Stimulated activated CD4-positive, alpha-beta T cell treated with anti-CD3 and anti-CD28 coated beads, TNF-alpha, amount 100 ng/mL, for 24 hours (primary cell): ENCODE measurements at places on chromosomes 3 and 15.

- no peak for DNase-seq
Measured at GRCh38 chr3:139132976-139133375, 88.3 kb upstream of the PRR23C start.

DNA sequence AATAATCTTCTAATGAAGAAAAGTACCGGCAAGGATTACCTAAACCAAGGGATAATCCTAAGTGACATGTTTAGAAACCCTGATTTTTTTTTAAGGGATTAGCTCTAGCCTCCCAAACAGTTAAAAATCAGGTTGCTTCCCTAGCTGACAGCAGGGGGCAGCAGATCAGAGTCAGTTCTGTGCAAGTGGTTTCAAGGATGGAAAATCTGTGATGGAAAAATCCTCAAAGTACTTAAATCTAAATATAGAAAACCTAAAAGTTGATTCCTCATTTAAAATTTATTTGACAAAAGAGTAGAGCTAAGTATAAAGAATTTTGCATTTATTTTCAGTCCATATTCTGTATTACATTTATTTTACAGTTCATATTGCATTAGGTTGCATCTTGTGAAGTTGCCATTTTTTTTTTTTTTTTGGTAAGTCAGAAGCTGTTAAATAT is 107.6 kb downstream of the PEX5L start:
- peak; percentile 1 for DNase-seq

DNA sequence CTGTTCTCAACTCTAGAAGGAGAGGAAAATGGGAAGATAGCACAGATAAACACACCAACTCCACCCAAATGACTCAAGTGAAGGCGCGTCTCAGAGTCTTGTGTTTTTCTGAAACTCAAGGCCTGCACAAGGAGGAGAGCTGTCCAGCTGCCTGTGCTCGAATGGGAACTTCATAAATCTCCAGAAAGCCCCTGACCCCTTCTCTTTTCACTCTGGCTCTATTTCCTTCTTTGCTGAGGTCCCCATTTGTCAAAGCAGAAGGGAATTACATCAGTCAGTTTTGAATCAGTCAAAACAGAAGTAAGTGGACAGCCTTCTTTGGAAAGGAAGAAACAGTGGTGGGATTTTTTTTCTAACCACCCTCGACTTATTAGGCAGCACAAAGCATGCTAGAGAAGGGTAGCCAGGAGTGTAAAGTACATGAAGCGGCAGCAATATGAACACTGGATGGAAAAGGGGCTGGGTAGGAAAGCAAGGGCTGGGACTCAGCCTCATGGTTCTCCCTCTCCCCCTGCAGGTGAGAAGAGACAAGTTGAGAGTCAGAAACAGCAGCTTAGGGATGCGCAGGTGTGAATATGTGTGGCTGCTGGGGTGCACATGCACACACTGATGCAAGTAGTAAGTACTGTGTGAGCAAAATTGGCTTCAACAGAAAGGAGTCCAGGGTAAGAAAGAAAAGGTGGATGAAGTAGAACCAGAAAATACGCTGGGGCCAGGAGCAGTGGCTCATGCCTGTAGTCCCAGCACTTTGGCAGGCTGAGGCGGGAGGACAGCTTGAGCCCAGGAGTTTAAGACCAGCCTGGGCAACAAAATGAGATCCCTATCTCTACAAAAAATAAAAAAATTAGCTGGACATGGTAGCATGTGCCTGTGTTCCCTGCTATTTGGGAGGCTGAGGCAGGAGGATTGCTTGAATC is 36.6 kb upstream of the MAGEF1 start:
- no peak for DNase-seq

DNA sequence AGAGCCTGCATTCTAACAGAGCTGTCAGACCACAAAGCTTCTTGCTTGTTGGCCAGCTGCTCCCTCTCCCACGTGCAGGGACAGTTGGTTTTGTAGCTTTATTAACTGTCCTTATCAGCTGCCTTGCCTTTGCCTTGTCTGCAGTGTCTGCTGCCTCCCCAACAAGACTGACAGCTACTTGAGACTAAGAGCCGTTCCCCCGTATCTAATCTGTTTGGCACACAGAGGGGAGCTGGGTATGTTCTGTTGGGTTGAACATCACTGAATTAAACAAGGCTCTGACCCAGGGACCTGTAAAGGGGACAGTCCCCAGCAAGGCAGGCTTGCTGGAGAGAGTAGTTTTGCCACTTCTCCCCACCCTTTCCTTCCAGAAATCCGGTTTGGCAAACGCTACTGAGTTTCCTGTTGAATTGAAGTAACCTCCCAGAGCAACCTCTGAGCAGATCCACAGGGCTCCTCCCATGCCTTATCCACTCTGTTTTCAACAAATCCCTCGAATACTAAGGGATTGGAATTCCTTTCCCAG is 116.1 kb downstream of the ANP32A start:
- no peak for DNase-seq

- DNase-seq, result no peak
Measured at GRCh38 chr15:62047282-62047827, 12.9 kb downstream of the VPS13C start.

DNA sequence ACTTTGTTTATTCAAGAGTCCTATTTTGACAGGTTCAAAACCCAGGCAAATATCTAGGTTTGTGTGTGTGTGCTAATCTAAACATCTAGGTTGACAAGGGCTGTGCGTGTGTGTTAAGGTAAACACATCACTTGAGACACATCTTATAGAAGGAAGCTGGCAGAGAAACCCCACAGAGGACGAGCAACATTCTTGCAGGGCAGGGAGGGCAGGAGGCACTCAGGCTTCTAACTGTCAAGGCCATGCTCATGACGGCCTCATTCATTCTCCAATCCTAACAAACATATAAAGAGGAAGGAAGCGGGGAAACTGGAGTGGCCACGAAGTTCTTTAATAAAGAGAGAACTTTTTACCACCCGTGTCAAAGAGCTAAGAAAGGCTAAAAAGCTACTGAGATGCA is 43.4 kb downstream of the SLCO2A1 start:
- no peak for DNase-seq

- no peak for DNase-seq
Measured at GRCh38 chr15:90343302-90343790, 8.7 kb upstream of the ZNF774 start.

- DNase-seq, result no peak
Measured at GRCh38 chr15:91311986-91312385, 211.9 kb downstream of the SV2B start.

GRCh38 chr15:99450896-99451358 is 114.9 kb upstream of the MEF2A start:
- peak; percentile 43 for DNase-seq

GRCh38 chr3:66507423-66508260 is 6.8 kb upstream of the LRIG1 start:
- no peak for DNase-seq

GRCh38 chr3:127822682-127823425 is 539 bp upstream of the MGLL start:
- DNase-seq, result no peak

GRCh38 chr3:129867506-129868124 is 25.9 kb downstream of the TMCC1 start:
- DNase-seq, result no peak

- no peak for DNase-seq
Measured at GRCh38 chr15:93452537-93453211, 363.7 kb upstream of the RGMA start.

- no peak for DNase-seq
Measured at GRCh38 chr3:147184794-147185193, 221.5 kb downstream of the ZIC4 start.

DNA sequence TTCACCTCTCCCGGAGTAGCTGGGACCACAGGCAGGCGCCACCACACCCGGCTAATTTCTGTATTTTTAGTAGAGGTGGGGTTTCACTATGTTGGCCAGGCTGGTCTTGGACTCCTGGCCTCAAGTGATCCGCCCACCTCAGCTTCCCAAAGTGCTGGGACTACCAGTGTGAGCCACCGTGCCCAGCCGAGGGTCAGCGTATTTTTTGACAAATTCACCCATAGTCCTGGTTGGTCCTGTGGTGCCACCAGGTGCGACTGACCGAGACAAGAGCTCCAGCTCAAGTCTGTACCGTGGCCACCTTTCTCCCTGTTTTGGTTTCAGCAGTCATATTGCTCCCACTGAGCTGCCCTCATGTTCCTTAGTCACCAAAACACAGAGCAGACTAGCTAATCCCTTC is 8.8 kb downstream of the SLC51A start:
- DNase-seq, result no peak

GRCh38 chr3:32239307-32240158 is 1.1 kb downstream of the CMTM8 start:
- DNase-seq, result no peak

DNA sequence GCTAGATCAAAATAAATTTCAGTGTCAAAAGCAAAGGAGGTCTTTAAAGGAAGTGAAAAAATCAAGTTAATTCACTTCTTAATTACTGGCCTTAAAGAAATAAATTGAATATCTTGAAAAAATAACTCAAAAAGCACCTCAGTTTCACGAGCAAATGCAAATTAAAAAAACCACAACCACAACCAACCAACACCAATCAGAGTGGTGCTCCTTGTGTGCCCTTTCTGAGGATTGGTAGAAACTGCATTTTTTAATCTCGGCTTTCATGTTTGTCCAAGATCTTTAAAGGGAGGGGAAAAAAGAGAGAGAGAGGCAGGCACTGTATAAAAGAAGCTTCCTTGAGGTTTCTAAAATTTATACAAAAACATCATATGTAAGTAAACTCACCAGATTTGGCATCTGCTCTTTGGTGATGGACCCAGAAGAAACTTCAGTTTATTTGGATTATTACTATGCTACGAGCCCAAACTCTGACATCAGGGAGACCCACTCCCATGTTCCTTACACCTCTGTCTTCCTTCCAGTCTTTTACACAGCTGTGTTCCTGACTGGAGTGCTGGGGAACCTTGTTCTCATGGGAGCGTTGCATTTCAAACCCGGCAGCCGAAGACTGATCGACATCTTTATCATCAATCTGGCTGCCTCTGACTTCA is at the start of gene GPR15:
TSS of gene GPR15 (plus strand) at position 357 of the 653 bp plus-strand sequence. CDS start at position 413, 56 bp downstream.
- no peak for DNase-seq

DNA sequence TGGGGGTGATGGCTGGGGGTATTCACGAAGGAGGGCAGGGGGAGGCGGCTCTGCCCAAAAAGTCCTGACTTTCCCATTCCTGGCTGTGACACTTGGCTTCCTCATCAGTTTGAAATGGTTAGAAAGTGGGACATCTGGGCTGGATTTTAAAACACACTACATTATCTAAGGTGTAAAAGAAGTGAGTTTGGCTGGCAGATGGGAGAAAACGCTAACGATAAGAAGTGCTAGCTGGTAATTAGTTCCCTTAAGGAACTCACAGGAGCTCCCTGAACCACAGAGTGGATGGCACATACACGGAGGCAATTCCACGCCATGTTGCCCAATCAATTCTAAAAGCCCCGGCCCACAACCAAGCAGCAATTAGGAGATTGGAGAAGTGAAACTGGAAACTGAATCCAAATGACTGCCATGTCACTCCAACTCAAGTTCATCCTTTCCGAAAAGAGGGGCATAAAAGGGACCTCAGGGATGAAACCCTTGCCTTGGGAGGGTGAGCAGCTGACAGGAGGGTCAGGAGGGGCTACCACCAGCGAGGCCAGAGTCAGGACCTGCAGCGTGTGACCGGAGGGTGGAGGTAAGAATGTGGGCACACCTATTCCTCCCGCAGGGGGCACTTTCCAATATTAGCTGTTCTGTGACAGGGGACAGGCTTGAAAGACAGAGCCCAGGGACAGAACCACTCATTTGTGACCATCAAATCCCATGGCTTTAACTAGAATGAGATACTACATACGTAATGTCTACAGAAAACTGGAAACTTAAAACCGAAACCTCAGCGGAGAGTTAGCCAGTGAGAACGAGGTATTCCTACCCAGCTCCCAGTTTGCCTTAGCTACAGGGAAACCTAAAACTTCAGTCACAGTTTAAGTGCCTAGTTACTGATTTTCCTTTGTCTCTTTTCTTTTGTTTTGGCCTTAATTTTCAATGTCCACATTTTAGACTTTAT is 95.3 kb upstream of the OXTR start:
- no peak for DNase-seq

- no peak for DNase-seq
Measured at GRCh38 chr3:126865736-126866135, 117.2 kb upstream of the PLXNA1 start.

DNA sequence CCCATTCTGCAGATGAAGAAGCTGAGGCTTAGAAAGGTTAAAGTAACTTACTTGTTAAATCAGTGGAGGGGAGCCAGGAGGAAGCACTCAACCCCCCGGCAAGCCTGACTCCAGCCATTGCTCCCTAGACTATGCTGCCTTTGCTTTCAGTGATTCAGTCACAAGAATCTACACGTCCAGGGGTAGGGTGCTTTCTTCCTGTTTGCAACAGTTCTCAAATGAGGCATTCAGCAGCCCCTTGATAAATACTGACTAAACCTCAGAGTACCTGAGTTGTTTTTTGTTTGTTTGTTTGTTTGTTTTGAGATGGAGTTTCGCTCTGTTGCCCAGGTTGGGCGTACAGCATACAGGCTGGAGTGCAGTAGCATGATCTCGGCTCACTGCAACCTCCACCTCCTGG is 28.6 kb downstream of the MAGEF1 start:
- DNase-seq, result no peak

- no peak for DNase-seq
Measured at GRCh38 chr3:50153782-50154475, 1.2 kb upstream of the SEMA3F start.

DNA sequence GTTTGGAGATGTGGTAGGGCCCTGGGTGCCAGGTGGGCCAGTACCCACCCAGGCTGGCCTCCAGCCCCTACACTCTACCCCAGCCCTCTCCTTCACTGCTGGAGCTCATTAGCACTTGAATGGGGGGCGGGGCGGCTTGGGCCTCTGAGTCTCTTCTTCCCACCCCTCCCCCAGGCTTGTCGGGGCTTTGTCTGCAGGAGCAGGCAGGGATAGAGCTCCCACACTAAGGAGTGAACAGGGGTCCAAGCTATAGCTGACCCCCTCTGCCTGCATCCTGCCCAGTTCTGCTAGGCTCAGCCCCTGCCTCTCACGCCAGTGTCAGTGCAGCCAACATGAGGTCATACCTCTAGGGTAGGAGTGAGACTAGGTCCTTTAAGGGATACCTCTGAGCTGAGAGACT is 5.2 kb downstream of the GNAI2 start:
- no peak for DNase-seq

DNA sequence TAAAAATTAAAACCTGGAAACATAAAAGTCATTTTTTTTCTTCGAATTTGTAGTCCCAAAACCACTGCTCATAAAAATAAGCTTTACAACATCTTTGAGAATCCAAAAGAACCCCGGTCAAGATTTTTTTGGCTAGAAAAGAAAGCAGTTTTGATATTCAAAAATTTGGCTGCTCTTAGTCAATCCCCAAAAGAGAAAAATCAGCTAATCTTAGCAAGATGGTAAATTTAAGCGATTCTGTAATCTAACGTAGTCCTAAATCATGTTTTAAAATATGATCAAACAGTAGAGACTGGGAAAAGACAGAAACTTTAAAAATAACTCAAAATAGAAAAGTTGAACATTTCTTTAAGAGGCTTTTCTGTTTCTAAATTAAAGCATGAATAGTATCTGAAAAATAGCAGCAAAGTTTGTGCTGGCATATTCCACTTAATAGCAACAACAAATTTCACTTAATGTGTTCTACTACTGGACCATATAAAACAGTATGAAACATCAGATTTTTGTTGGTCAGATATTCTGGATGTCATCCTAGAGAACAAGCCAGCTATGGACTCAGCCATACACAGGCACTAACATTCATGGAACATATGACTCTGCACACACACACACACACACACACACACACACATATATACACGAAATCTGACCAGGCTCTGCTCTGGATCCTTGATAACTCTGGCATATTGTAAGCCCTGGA is 19.1 kb upstream of the NR2F2 start:
- DNase-seq, result no peak
